IMR-90 (cell line): ENCODE measurements at places on chromosomes 4 and X. TPM values are rescaled to one million over a fixed set of nuclear protein-coding genes. Genes with fewer than 3 reads are reported as not detected.

- H3K4me3 ChIP-seq, result no peak overlapping the region
- no peaks in the 10 kb centered on the region for H3K4me1 ChIP-seq
- DNase-seq, result no peak
- no peaks in the 10 kb centered on the region for H3K27me3 ChIP-seq
Measured at GRCh38 chr4:530017-530781, 31.2 kb downstream of the PIGG start.

- H3K27me3 ChIP-seq, result no peaks in the 10 kb centered on the region
- peaks cover 3% of the 10 kb centered on the region for H3K4me1 ChIP-seq
Measured at GRCh38 chr4:109434007-109434971, 674 bp downstream of the SEC24B start.

DNA sequence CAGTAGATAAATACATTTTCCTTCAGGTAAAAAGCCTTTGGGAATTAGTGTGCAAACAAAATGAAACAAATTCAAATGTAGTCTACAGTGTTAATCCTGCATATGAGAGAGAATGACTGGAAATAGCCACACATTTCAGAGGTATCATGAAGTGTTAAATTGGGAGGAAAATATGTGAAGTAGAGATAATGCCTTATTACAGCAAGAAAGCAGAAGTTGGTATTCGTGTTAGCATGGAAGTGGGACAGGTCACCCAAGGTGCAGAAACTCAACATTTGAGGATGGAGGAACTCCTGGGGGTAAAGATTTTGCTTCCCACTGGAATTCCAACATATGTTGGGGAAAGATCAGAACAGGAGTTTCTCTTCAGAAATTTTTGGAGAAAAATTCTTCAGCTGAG lies 51.3 kb downstream of the EMCN start:
- no peak overlapping the region for H3K27ac ChIP-seq
- H3K4me3 ChIP-seq, result no peak overlapping the region
- H3K36me3 ChIP-seq, result no peaks in the 10 kb centered on the region

DNA sequence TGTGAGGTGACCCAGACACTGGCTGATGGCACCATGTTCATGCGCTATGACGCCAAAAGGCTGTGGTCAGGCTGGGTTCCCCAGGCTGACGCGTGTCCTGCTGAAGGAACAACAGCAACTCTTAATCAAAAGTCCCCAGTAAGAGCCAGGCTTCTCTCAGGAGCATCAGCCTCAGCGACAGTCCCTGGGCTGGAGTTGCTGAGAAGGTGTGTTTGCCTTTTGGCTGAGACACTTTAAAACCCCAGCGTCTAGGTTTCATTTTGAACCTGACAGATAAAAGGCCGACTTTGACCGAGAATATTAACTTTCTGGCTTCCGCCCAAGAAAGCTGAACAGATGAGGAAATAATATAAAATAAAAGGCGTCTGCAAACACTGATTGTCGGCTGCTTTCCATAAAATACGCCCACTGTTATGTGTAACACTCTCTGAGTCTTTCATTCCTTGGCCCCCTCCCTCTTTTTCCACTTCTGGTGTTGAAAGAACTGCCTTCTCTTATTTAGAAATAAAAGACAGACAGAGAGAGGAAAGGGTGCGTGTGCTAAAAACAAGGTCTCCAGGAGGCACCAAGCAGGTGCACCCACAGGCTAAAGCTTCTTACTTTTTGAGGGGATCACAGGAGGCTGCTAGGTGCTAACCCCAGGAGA lies 373.6 kb downstream of the MID1IP1 start:
- no peaks in the 10 kb centered on the region for H3K4me1 ChIP-seq
- H3K27ac ChIP-seq, result no peak overlapping the region
- H3K4me3 ChIP-seq, result no peak overlapping the region
- peaks cover 16% of the 10 kb centered on the region for H3K27me3 ChIP-seq
- H3K36me3 ChIP-seq, result no peaks in the 10 kb centered on the region

- H3K4me3 ChIP-seq, result no peak overlapping the region
- H3K27ac ChIP-seq, result no peak overlapping the region
- H3K27me3 ChIP-seq, result peaks cover 67% of the 10 kb centered on the region
- DNase-seq, result no peak
- no peaks in the 10 kb centered on the region for H3K4me1 ChIP-seq
Measured at GRCh38 chr4:140571620-140572019, 2.9 kb upstream of the UCP1 start.

GRCh38 chrX:22314211-22314610 lies 41.5 kb downstream of the CBLL2 start:
- no peak for DNase-seq
- 0 out of 2 replicates have a peak, but pooled peaks cover 2% of the 10 kb centered on the region for H3K4me1 ChIP-seq
- no peaks in the 10 kb centered on the region for H3K27me3 ChIP-seq
- no peak overlapping the region for H3K4me3 ChIP-seq

Gene DGAT2L6
- not detected in 2 replicates for total RNA-seq

Gene SERPINA7
- not detected in 2 replicates for total RNA-seq
